ENCODE measurements at places on chromosomes 1 and 21.

DNA sequence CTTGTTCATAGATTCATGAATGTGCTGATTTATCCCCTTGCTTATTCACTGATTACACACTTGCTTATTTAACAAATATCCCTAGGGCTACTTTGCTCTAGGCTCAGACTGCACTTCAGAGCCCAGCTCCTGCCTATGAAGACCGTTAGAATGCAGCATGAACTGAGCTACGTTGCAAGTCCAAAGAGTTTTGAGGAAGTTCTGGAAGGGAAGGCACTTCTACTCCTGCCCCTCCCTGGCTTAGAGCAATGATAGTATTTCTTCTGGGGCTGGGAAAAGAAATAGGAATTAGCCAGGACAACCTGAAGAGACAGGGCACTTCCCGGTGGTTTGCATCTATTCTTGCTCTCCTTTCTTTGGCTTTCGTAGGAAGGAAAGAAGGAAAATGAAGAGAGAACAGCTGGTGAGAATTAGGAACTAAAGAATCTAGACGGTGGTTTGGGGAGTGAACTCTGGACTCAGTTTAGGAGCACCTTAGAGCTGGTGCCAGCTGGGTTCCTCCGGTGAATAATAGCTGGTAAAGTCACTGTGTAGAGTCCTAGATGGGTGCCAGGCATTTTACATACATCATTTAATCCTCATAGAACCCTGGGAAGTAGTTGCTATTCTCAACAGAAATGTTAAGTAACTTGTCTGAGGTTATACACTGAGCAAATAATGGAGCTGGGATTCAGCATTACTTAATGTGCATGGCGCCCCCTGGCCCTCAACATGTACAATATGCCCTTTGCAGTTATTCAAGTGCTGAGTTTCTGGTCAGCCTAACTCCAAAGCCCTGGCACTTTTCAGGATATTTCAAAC is 65.9 kb downstream of the NDUFS5 start:
- DNase-seq: peak; percentile 47

- no peak for DNase-seq
Measured at GRCh38 chr1:14910984-14911721, 242.4 kb upstream of the TMEM51 start.

- DNase-seq: no peak
Measured at GRCh38 chr1:55378582-55378981, 163.4 kb upstream of the USP24 start.

DNA sequence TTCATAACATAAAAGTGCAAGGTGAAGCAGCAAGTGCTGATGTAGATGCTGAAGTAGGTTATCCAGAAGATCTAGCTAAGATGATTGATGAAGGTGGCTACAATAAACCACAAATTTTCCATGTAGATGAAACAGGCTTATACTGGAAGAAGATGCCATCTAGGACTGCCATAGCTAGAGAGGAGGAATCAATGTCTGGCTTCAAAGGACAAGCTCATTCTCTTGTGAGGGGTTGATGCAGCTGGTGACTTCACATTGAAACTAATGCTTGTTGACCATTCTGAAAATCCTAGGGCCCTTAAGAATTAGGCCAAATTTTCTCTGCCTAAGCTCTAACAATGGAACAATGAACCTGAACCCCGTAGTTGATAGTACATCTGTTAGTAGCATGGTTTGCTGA is 34.0 kb downstream of the FLVCR1 start:
- no peak for DNase-seq

DNA sequence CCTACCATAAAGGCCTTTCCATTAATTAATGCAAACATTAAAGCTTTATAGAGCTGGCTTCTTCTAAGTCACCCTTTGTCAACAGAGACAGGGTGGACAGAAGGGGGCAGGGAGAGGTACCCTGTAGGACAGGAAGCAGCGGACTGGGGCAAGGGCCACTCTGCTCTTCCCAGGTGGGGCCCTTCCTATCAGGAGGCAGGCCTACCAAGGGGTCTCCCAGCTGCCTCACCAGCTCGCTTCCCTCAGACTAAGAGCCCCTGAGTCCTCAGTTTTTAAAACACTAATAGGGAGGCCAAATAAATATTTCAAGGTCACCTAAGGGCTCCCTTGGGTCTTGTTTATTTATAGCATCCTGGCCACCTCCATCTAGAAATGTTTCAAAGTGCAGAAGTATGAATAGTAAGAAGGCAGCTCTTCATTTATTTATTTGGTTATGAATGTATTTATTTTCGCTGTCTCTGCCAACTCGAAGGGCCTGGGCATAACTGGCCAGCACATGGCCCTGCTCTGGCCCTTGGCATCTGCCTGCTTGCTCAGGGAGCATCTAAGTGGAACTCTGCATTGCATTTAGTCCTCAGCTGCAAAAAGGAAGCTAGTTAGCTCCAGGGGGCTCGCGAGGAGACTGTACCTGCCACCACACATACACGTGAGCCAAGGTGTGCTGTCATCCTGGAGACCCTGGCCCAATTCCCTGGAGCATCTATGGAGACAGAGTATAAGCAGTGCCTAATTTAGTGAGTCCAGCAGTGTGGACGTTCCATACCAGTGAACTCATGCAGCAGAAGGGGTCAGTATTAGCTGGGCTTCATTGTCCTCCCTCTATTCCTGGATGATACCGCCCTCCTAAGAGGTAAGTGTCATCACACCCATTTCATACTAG is 395.1 kb upstream of the VAMP3 start:
- DNase-seq: no peak

- DNase-seq: no peak
Measured at GRCh38 chr1:197985351-197985750, 68.2 kb downstream of the LHX9 start.

- no peak for DNase-seq
Measured at GRCh38 chr1:38777464-38777957, 82.1 kb downstream of the RRAGC start.

DNA sequence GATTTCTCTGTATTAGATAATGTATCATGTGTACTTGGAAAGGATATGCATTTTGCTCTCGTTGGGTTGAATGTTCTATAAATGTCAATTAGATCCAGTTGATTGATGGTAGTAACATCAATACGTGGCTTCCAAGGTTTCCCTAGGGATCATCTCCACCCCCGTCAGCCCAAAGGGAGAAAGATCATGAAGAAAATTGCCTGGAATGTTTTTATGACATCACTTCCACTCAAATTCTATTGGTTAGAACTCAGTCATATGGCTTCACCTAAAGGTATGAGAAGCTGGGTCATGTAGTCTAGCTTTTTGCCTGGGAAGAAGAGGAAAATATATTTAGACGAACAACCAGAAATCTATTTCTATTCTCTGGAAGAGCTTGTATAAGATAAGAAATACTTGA is at the start of gene C1orf185:
TSS of gene C1orf185 (plus strand) at position 253 of the 400 bp plus-strand sequence. CDS start at position 259, 6 bp downstream.
- DNase-seq: no peak

- no peak for DNase-seq
Measured at GRCh38 chr1:118767971-118768370, 220.2 kb downstream of the TBX15 start.

DNA sequence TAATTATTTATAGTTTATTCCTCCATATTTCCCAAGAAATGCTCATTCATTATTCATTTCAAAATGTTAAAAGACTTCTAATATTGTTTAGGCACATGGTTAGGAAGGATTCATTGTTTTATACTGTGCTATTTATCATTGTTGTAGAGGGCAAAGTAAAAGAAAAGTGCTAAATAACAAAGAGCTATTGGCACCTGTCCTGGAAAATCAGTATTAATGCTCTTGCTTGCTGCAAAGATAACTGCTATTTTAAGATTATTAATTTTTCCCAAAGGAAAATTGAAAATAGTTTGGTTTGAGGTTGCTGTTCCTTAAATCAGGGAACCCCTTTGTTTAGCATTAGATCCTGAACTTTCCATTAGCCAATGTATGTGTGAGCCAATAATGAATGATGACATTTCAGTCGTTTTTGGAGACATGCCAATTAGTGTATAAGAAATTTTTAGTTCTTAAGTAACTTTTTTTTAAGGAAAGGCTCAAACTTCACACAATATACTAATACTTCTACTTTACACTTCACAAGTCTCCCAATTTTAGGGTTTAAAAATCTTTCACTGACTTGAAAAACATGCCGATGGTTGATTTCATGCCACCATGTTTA is 39.9 kb downstream of the EPB41 start:
- no peak for DNase-seq

DNA sequence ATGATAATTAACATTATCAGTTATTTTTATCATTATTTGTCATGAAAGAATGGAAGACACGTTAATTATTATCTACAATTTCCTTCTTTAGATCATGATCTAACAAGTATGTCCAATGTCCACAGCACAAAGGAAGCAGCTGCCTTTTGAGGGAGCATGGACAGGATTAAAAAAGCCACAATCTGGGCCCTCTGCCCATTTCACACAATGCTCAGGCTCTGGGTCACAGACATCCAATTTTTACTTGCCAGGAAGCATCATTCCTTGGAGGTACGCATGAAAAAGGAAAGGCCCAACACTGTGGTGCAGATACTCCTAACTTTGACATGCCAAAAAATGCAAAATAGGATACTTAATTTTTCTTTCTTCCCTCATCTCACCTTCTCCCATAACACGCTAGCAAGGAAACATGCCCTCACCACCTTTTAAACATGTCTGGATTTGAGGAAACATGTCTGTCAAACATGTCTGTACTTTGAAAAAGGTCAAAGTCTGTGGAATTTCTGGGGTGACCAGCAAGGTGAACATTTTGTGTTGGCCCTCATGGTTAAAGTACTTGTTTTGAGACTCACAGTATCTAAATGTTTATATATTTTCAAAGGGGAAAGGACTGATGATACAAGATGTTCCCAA is 40.0 kb downstream of the GADD45A start:
- no peak for DNase-seq

DNA sequence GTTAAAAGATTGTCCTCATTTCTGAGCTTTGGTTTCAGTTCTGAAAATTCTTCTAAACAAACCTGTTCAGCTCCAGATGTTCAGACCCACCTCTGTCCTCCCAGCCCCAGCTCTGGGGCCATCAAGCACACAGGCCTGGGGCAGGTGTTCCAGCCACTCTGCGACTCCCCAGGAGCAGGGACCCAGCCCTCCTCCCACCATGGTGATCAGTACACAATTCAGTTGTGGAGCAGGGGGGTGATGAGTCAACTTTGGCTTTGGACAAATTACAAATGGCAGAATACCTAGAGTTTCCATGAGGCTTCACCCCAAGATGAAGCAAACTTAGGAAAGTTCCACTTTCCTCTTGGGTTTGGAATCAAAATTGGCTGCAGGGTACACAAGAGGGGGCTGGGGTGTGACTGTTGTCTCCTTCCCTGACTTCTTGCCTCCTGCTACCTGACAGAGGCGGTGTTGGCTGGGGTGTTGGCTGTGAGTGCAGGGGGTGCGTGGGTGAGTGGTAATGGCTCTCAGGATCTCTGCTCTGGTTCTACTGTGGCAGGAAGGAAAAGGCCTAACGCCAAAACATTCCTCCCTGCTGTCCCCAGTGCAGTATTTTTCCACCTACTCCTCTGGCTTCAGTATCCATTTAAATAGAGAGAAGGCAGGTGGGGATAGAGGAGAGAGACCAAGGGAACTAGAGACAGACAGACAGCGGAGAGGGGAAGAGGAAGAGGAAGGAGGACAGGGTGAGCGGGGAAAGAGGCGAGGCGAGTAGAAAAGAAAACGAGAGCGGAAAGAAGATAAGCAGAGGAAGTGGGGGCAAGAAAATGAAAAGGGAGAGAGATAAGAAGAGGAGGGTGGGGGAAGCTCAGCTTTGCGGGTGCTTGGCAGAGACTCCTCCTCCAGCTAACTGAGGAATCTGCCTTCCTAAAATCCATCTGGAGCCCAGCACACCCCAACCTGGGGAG is 20.6 kb upstream of the LRRN2 start:
- no peak for DNase-seq

DNA sequence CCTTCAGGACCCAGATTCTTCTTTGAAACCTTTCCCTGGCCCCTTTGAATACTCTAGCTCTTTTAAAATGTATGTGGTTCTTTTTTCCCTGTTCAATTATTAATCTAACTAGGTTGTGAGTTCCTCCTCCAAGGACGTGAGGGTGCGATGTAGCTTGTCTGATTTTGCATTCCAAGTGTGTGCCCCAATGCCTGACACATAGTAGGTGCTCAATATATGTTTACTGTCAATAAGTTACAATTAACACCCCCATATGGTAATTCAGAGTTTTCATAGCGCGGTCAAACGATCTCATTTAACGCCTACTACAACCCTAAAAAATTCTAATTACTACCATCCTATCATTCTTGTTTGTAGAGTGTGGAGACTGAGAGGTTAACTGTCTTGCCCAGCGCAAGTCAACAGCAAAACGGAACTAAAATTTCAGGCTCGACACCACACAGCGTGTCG is 482 bp upstream of the MTR start:
- DNase-seq: no peak

- no peak for DNase-seq
Measured at GRCh38 chr1:90325168-90325567, 330.3 kb downstream of the ZNF326 start.

DNA sequence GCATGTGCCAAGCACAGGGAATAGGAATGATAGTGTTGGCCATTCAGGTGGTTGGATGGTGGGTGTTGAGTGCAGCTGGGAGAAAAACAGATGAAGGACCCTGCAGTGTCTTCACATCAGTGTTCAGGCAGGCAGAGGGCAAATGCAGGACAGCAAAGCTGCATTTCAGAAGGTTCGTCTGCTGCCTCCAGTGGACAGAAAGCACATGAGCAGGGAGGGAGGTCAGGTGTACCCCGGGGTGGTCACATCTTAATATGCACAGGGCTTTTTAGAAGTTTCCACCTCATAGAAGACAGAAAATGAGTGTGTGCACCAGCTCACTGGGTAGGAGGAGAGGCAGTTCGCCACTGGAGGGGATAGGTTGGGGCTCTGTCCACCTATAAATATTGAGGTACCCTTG is 184.9 kb downstream of the SLC35F3 start:
- no peak for DNase-seq

DNA sequence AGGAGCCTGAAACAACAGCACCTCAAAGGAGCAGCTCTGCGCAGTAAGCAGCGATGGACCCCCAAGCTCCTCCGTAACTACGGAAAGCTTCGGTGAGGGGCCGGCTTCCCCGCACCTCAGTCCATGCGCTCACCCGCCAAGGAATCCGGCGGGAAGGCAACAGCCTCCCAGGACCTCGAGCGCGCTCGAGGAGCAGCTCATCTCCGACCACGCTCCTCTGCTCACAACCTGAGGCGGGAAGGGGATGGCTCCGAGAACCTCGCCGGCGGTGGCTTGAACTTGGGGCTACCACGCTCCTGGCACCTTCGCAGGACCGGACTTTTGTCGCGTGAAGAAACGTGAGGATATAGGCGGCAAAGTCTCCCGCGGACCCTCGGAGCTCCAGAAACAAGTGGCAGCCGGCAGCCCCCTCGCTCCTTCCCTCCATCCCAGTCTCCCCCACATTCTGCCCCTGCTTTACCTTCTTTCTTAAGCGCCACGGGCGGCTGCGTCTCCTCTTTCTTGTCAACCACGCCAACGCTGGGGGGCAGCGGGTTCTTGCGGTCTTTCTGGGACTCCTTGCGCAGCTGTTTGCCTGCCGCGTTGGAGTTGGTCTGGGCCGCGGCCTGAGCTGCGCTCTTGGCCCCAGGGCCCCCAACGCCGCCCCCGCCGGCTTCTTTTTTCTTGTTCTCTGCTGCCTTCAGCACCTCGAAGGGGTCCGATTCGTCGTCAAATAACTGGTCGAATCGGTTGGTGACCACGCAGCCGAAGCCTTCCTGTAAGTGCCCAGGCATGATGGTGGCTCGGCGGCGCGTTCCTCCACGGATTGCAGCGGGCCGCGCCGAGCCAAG is 459 bp downstream of the SERBP1 start:
- peak; percentile 16 for DNase-seq

Data from stimulated activated CD4-positive, alpha-beta T cell treated with anti-CD3 and anti-CD28 coated beads, Interleukin-12 subunit alpha, Interleukin-12 subunit beta, amount 100 ng/mL, for 48 hours (primary cell).